GM12878 (cell line): ENCODE measurements at places on chromosomes 3 and 15. TPM values are rescaled to one million over a fixed set of nuclear protein-coding genes. Genes with fewer than 3 reads are reported as not detected.

DLL4 gene
- 0.09 TPM in 1 of 2 replicates, not detected in the other for polyA plus RNA-seq

GOLGA8H gene
- not detected in 2 replicates for polyA plus RNA-seq

TGM5 gene
- polyA plus RNA-seq, result 7.3 and 7.8 TPM in 2 replicates

GOLGA8A gene
- polyA plus RNA-seq, result 14.1 and 22.4 TPM in 2 replicates

SKOR1 gene
- polyA plus RNA-seq, result not detected in 2 replicates

TRAT1 gene
- 0.26 TPM in 1 of 2 replicates, not detected in the other for polyA plus RNA-seq

NCK1 gene
- 27.4 and 29.5 TPM in 2 replicates for polyA plus RNA-seq

PLA2G4E gene
- polyA plus RNA-seq, result not detected in 2 replicates

SLC22A14 gene
- not detected in 2 replicates for polyA plus RNA-seq

APOD gene
- polyA plus RNA-seq, result 0.48 and 0.58 TPM in 2 replicates

SAMMSON gene
- polyA plus RNA-seq, result not detected in 2 replicates

ARRDC4 gene
- polyA plus RNA-seq, result 0.03 TPM in 1 of 2 replicates, not detected in the other

AGBL1 gene
- polyA plus RNA-seq, result not detected in 2 replicates

AP2M1 gene
- polyA plus RNA-seq, result 340 and 377 TPM in 2 replicates

ACP3 gene
- not detected in 2 replicates for polyA plus RNA-seq

PAQR9 gene
- polyA plus RNA-seq, result not detected in 2 replicates

STRIT1 gene
- polyA plus RNA-seq, result not detected in 2 replicates

SCAANT1 gene
- polyA plus RNA-seq, result 0.95 TPM in 1 of 2 replicates, not detected in the other

C3orf49 gene
- polyA plus RNA-seq, result 0.15 TPM in 1 of 2 replicates, not detected in the other

CCR3 gene
- polyA plus RNA-seq, result 0.19 and 0.20 TPM in 2 replicates
